ENCODE measurements at places on chromosomes 5 and 9.

DNA sequence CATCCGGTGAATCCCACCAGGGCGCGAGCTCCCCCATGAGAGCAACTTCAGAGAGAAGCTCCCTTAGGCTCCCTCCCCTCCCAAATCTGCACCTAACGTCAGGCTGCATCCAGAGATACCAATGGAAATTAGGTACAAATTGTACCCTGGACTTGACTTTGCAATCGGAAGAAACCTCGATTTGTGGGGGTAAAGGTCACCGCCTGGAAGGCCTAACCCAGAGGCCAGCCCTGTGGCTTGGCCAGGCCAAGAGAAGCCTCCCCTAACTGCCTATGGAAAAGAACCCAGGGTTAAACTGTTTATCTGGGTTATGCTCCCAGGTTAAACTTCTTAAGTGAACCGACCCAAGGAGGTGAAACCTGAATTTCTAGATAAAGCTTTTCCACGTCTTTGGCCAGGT lies 80.4 kb downstream of the GTF3C4 start:
- no peak for DNase-seq

DNA sequence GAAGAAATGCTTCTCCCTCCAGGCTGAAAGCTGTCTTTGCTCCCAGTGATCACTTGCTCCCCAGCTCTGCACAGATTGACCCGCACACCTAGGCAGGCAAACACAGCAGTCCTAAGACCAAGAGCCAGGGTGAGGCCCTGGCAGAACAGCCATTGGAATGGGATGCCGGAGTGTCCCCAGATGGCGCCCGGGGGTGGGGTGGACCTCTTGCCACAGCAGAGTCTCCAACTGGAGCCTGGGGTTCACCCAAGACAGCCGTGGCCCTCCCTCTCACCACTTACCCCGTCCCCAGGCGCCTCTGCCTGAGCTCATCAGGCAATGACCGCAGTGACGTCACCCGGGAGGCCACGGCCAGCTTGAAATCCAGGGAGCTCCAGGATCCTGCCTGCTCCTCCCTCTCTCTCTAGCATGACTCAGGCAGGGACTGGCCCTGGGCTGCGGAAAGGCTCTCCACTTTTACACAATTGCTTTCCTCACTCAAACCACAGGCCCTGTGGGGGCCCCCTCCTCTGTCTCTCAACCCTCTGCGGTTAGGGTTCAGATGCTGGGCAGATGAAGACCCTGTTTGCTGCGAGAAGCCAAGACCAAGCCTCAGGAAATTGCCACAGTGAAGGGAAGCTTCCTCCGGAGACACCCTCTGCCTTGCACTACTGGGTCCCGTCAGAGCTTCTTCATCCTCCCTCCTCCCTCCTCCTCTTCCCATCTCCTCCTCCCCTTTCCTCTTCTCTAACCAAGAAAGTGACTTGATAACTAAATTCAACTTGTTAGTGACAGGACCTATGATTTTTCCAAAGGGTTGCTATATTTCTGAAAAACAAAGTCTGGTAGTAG lies 24.3 kb upstream of the PTGES start:
- DNase-seq = peak; percentile 99

GRCh38 chr5:149935431-149935901 lies 9.1 kb downstream of the PDE6A start:
- no peak for DNase-seq

GRCh38 chr9:112886351-112886750 lies 4.3 kb downstream of the SLC46A2 start:
- DNase-seq = no peak

DNA sequence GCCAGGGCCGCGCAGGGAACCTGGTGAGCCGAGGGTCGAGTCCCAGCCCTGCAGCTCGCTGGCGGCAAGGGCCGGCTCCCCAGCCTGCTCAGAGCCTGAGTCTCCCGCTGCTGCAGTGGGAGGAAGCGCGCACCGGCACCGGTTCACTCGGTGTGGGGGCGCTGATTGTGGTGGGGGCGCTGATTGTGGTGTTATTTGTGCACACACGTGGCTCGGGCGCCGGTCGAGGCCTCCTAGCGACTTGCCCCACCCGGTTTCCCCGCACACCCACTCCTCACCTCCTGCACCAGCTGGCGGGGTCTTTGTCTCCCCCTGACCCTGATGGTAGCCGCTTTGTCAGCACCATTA lies 266.7 kb downstream of the NSG2 start:
- no peak for DNase-seq

GRCh38 chr9:92550765-92551164 lies 15.0 kb upstream of the ECM2 start:
- DNase-seq = no peak

DNA sequence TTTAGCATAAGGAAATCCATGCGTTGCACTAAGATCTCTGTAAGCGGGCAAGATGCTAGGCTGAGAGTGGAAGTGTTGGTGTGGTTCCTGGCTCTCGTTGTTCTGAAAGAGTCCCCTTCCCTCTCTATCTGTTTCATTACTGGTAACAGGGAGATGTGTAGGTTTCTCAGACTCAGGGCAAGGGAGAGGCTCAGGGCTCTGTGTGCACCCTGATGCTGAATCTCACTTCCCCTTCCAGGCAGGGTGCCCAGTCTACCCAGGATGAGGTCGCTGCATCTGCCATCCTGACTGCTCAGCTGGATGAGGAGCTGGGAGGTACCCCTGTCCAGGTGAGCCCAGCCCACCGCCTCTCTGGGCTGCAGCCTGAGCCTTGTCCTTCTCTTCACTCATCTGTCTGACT lies 45.7 kb downstream of the STOM start:
- peak; percentile 24 for DNase-seq

DNA sequence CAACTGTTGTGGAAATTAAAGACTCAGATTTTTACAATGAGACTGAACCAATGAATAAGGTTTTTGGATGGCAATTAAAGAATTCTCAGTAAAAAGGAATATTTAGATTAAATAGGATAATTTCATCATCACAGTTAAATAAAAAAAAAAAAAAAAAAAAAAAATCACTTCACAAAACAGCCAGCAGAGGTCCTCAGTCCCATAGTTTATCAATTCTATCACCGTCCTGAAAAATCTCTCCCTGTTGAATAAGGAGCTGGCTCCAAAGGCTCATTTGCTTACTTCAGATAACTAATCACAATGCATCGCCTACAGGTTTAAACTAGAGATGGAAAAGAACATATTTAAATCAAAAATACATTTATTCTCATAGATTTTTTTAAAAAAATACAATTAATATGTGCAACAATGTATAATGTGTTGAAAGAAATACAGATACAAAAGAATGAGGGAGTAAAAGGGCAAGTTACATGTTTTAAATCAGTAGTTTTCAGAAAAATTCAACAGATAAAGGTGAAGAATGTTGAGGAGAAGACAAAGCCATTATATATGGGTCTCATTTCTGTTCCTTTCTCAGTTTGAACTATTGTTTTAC lies 175.8 kb upstream of the CHD1 start:
- no peak for DNase-seq

GRCh38 chr9:86902991-86903733 lies 44.1 kb downstream of the GAS1 start:
- DNase-seq = no peak

DNA sequence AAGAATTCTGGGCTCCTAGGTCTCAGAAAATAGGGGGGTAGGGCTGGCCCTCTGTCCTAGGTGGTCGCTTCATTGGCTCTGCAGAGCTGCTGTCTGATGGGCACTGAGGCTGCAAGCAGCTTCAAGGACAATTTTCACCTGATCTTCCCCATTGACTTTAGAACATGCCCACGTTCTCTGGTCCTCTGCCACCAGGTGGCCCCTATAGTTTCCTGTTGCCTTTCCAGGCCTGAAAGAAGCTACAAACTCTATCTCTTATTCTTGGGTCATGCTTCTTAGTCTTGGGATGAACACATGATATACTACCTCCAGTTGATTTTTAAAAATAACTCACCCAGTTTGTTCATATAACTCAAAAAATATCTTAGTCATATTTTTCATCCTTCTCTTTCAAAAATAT lies 26.3 kb downstream of the SPZ1 start:
- peak; percentile 24 for DNase-seq

DNA sequence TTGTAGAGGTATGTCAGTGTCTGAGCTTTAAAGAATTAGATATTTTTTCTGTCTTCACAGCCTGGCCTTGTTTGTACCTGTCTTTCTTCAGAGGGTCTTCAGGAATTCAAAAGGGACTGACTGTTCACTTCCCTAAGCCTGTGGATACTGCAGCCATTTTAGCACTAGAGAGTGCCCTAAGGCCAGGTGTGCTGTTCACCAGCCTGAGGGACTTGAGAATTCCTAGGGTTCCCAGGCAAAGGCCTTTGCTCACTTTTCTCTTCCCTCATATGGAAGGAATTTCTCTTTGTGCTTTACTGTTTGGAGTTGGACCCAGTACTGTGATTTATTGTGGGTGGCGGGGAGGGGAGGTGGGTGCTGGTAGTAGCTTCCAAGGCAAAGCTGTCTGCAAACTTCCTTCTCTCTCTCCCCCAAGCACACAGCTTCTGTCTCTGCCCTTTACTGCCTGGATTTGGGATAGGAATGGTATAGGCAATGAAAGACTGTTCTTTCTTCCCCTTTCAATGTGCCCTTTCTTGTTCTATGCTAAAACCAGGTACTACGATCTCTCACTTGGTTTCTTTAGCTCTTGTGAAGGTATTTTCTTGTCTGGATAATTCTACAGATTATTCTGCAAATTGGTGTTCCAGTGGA lies 9.7 kb upstream of the LRRC70 start:
- DNase-seq = no peak

DNA sequence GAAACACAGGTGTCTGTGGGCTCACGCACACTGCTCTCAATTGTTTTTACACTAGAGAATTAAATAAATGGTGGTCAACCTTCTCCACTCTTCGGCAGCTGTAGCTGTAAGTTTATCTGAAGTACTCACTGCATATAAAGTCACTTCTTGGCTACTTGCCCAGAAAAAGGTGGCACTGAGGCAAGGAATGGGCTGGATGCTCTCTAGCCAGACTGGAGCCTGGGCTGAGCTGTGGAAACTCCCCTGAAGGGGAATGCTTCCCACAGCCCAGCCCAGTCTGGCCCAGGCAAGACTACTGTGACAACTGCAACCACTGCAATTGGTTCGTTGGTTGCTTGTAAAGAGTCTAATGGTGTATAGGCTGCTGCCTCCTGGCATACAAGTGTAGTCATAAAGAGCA lies 4.5 kb downstream of the LEAP2 start:
- no peak for DNase-seq

DNA sequence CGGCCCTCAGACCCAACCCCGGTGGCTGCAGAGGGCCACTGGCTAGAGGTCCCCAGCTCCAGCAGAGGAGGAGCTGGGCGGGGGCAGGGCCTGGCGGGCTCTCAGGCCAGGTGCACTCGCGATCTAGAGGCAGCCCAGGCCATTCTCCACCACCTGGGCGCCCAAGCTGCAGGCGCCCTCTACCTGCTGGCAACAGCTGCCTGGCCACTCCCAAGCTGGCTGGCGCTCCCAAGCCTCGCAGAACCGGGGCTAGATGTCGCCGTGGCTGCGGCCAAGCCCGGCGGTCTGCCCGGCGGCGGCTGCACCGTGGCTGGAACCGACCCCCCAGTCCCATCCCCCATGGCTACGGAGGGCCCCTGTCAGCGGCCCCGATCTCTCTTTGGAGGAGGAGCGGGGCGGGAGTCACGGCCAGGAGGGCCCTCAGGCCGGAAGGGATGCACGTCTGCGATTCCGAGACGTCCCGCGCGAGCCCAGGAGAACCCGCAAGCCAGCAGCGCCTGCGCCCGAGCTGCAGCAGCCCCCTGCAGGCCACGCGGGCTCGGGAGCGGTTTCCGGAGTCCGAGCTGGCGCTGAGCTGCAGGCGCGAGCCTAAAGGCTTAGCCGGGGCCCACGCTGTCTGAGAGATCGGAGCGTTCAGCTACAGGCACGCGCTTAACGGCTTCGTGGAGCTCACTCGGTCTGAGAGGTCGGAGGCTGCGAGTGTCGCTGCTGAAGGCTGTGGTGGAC lies 44.3 kb upstream of the BICD2 start:
- peak; percentile 44 for DNase-seq

DNA sequence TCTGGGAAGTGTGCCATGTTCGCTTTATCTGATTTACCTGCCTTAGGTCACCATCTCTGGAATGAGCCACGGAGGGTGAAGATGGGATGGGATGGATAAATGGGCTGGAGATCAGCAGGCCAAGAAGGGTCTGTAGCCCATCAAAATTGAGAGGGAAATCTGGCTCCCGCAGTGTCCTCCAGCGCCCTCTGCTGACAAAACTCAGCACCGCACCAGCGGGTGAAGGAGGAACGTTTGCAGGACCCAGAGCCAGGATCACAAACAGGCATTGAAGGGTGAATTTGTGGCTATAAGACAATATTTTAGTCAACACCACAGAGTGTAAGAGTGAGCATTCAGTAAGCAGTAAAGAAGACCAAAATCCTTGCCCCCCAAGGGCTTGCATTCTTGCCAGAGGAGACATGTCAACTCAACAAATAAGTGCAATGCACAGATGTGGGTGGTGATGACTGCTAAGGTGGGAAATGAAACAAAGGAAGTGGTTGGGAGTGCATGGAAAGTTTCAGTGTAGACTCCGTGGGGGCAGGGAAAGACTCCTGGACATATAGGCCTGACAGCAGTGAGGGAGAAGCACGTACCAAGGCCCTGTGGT lies 124.4 kb downstream of the TENT4A start:
- DNase-seq = peak; percentile 33

DNA sequence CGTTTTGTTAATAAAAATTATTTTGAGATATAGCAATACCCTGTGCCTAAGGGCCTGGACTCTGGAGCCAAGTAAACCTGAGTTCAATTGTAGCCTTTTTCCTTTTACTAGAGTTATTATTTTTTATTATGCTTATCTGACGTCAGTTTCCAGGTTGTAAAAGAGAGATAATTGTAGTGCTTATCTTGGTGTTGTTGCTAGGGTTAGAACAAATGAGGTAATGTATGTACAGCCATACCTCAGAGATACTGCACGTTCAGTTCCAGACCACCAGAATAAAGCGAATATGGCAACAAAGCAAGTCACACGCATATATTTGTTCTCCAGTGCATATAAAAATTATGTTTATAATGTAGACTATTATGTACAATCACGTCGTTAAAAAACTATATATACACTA lies 215.0 kb downstream of the VPS13A start:
- no peak for DNase-seq

DNA sequence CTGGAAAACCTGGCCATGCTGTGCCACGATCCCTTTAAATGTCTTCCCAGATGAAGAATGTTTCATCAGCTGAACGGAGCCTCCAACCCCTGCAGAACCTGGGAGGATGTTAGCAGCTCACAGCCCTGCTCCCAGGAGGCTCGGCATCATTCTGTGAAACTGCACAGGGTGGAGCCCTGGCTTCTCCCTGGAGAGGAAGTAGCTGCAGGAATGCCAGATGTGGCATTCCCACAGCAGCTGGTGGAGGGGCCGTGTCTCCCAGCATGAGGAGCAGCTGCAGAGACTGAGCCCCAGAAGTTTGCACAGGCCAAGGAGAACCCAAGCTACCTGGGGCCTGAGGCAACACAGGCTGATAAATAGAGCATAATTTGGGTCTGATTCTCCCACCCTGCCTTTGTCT lies 165.8 kb upstream of the MAP3K1 start:
- no peak for DNase-seq

- no peak for DNase-seq
Measured at GRCh38 chr9:77585335-77585786, 62.8 kb downstream of the GNA14 start.

DNA sequence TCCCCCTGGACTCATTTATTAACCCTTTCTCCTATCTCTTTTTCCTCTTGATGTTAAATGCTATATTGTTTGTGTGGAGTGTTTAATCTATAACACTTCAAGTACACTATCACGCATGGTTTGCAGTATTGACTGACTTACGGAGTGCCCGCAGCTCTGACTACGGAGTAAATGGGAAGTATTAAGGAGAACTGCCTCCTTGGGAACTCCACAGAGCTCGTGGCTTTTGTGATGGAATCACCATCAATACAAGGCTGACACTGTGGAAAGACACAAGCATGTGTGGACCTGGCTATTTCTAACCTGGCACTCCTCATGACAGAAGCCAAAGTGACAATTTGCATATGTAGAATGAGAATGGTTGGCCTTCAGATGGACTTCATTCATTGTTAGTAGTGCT lies 66.2 kb downstream of the SFXN1 start:
- DNase-seq = no peak
